ENCODE measurements at places on chromosomes 11 and 22.

- no peak for DNase-seq
These were observed 1.7 kb downstream of the TTLL8 start for GRCh38 chr22:50056214-50056972.

- DNase-seq: no peak
These were observed 117.8 kb downstream of the C11orf91 start for GRCh38 chr11:33582636-33583325.

DNA sequence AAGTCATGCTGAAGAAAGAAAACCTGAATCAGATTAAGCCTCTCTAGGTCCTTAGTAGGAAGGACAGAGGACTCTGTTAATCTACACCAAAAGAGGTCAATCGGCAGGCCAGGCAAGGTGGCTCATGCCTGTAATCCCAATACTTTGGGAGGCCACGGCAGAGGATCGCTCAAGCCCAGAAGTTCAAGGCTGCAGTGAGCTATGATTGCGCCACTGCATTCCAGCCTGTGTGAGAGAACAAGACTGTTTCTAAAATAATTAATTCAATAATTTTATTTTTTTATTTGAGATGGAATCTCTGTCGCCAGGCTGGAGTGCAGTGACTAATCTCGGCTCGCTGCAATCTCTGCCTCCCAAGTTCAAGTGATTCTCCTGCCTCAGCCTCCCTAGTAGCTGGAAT is 4.5 kb downstream of the XRCC6 start:
- DNase-seq: no peak

- DNase-seq: no peak
These were observed 262.2 kb downstream of the TTC28 start for GRCh38 chr22:28417431-28417830.

DNA sequence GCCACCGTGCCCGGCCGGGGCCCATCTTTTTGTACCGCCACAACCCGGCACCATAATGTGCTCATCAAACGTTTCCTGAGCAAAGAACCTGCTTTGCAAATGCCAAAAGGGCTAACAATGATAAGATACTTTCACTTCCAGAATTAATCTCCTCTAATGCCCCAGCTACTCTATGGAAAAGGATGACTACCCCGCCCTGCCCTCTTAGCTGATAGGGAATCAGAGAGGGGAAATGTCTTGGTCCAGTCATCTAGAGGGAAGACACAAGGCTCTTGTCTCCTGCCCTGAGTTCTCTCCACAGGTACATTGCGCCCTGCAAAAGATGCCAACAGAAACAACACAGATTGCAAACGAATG is 586 bp downstream of the TTLL1 start:
- DNase-seq: no peak

DNA sequence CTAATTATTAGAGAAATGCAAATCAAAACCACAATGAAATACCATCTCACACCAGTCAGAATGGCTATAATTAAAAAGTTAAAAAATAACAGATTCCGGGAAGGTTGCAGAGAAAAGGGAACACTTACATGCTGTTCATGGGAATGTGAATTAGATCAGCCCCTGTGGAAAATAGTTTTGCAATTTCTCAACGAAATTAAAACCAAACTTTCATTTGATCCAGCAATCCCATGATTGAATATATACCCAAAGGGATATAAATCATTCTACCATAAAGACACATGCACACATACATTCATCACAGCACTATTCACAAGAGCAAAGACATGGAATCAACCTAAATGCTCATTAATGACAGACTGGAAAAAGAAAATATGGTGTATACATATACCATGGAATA is 32.5 kb downstream of the NOX4 start:
- no peak for DNase-seq

DNA sequence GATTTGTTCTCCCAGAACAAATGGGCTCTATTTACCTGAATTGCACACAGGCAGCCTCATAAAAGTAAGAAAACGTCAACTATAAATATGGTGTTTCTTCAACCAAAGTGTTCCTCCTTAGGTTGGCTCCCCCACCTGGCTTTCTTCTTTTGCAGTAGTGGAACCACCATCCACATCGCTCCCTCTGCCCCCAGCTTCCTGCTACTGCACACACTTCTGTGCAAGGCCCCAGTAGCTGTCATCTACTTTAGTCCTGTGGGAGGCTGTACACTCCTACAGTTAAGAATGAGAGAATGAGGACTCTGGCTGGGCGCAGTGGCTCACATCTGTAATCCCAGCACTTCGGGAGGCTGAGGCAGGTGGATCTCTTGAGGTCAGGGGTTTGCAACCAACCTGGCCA is 89.5 kb downstream of the BMAL1 start:
- no peak for DNase-seq
